Ovary (tissue), 10 donors: ENCODE measurements at places on chromosomes 2 and 18.
A peak's percentile ranks its signal among the peaks of the same experiment; 100 is the strongest.

GRCh38 chr2:99959261-99960014, 183.0 kb downstream of the AFF3 start:
- DNase-seq = no peak

DNA sequence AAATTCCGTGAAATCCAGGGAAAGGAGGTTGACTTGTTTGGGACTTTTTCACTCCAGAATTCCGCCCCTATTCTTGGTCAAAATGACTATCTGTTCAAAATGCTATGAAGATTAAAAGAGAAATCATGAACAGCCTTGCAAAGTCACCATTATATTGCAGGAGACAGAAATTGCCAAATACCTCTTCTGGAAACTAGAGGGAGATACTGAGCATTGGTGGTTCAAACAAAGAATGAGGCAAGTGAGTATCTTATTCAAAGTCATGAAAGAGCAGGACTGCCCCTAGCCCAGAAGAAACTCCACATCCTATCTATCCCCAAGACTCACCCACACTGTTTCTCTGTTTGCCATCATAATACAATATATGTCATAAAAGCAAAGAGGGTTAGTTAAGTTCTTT, 862.3 kb upstream of the POU3F3 start:
- no peak for DNase-seq

DNA sequence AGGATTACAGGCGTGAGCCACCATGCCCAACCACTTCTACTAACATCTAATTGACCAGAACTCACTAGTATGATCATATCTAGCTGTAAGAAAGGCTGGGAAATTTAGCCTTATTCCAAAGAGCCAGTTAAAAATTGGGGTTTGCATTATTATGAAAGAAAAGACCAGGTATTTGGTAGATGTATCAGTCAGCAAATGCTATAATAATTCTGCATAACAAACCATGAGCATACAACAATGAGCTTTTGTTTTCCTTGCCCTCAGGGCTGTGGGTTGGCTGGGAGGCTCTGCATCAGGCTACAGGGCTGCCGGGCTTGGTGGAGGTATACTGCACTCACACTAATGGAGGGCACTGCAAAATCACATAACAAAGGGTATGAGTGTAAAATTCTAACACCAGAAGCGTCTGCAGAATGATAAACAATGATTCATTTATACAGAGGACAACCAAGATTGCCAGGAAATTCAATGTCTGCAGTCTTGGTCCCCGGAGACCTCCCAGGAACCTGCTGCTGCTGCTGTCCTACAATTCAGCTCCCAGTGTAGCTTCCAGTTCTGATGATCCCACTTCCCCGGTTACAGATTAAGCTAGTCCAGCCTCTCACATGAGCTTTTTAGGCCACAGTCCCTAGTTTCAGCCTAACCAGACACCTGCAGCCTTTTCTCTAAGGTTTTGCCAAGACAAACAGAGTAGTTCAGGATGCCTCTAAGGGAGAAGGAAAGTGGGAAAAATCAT, 32.2 kb upstream of the ST3GAL5 start:
- no peak for DNase-seq

GRCh38 chr2:28395334-28396061, 2.8 kb downstream of the FOSL2 start:
- DNase-seq = peak; percentile 72

DNA sequence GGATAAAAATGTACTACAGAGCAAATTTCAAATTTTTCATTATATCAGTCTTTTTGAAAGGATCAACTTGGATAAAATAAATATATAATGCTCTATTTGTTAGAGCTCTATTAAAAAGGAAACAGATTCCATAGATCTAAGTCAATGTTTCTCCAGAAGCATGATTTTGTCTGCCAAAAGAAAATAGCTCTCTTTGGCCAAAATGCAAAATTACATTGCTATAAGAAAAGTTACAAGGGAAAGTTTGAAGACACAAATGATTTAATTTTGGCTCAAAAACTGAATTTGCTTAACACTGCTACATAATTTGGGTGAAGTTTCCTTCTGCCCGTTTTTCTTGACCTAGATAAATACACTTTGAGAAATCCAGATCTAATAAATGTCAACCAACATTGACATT, 15.7 kb downstream of the C2orf69 start:
- DNase-seq = no peak

- no peak for DNase-seq
Observed at GRCh38 chr2:61967262-61967661, 61.8 kb downstream of the COMMD1 start.

GRCh38 chr2:3282056-3282998, 95.3 kb downstream of the EIPR1 start:
- no peak for DNase-seq

- DNase-seq = no peak
Observed at GRCh38 chr18:40159141-40160017, 1795.7 kb upstream of the PIK3C3 start.

- DNase-seq = no peak
Observed at GRCh38 chr2:204491528-204491927, 53.7 kb upstream of the PARD3B start.

- no peak for DNase-seq
Observed at GRCh38 chr18:1392046-1392445, 487.4 kb downstream of the ADCYAP1 start.

GRCh38 chr2:241161646-241162281, 11.5 kb downstream of the PPP1R7 start:
- peak; percentile 76 for DNase-seq

DNA sequence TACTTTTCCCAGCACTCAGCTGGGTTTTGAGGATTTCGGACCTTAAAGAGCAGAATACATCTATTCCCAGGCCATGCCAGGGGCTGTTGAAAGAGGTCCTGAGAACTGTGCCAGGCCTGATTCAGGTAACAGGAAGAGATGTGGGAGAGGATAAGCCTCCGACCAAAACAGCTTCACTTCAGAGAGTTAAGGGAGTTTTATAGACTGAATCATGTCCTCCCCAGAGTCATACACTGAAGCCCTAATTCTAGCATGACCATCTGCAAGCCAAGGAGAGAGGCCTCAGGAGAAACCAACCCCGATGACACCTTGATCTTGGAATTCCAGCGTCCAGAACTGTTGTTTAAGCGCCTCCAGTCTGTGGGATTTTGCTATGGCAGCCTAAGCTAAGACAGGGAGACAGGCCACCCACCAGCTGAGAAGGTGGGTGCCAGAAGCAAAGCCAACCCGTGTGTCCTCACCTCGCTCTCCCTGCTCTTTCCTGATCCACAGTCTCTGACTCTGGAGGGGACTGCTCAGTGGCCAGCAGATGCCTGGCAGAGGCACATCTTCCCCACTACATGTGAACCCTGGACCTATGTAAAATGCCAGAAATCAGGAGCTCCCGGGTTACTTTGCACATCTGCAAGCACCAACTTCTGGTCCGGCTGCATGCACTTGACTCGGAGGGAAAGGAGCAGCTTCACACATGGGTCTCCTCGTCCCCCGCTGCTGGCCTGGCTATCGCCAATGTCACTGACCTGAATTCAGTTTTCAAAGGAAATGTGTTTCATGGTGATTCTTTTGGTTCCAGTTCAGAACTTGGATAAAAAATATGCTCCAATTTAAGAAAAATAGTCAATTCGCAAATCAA, 116.8 kb upstream of the EPC2 start:
- DNase-seq = no peak

DNA sequence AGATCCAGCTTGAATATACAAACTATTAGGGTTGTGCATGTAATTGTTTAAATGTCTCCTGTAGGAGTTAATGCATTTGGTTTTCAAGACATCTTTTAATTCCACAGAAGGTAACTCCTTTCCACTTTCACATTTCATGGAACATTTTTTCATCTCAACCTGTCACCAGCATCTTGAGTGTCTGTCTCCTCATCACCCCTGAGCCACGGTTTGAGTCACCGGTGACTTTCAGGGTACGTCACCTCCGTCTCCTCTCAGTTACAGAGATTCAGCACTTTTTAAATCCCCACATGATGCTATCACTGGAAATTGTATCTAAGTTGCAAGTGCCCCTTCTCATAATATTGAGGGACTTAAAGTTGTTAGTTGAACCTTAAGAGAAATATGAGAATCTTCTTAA, 25.3 kb downstream of the GPR55 start:
- DNase-seq = no peak

DNA sequence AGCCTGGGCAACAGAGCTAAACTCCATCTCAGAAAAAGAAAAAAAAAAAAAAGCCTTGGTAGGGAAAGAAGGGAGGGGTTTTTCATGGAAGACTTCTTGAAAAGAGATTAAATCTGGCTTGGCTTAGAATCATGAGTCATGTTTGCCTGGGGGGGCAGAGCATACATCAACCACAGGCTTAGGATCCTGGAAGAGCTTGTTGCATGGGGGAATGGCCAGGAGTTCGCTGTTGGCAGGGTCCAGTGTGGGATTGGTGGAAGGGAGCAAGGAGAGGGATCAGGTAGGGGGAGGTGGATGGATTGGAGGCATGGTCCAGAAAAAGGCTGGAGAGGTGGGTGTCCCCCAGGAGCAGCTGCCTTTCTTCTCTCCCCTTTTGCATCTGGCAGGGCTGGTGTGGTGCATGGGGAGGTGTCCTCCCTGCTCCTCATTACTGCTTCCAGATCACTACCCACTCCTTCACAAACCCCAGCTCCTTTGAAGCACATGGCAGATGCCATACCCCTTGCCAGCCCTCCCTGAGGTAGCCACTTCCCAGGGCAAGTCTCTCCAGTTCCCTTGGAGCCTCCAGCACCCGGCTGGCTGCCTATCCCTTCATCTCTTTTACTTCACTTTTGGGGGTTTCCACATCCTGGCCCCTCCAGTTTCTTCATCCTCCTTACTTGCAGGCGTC, 2.5 kb downstream of the ARMC9 start:
- no peak for DNase-seq

- no peak for DNase-seq
Observed at GRCh38 chr2:209917154-209917771, 85.2 kb upstream of the RPE start.

DNA sequence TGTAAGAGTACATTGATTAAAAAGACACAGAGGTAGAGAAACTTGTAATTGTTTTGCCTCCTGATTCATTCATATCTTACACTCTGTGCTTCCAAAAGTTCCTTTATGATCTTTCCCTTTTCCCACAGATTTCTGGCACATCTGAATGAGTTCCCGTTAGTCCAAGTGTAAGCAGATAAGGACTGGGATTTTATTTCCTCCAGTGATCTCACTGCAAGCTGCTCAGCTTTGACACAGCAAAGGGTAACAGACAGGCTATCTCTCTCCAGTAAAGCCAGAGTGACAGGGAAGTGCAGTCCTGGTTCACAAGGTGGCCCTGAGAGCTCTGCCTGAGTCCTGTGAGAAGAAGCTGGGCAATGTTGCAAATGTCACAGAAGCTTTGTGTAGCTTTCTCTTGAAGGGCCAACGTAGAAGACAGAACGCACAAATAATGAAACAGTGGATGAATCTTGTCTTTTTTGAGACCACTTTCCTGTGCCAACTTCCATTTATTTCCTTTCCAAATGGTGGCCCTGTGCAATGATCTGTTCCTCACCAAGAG, 32.5 kb upstream of the KCNE4 start:
- no peak for DNase-seq

GRCh38 chr2:24342110-24342910, 18.0 kb downstream of the ITSN2 start:
- no peak for DNase-seq

- DNase-seq = no peak
Observed at GRCh38 chr2:587087-587960, 89.9 kb downstream of the TMEM18 start.

DNA sequence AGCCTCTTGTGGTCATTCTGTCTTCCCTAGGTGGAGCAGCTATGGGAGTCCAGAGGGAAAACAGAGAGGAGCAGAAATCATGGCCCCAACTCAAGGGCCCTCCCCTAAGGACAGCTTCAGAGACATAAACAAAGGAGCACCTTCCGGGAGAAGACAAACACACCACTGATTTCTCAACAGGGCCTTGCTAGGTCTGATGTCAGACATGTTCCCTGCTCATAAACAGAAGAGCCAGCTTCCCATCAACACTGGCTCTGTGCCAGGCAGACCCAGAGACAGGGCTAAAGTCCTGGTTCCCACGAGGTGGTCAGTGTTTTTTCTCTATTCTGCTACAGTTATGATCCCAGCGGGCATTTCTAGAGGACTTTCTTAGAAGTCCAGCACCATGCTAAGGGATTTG, 19.3 kb downstream of the CXCR2 start:
- no peak for DNase-seq

- DNase-seq = no peak
Observed at GRCh38 chr18:51151568-51152511, 45.6 kb downstream of the MEX3C start.

GRCh38 chr2:9178110-9178903, 28.3 kb upstream of the ASAP2 start:
- no peak for DNase-seq

- no peak for DNase-seq
Observed at GRCh38 chr2:191627518-191627917, 50.4 kb upstream of the NABP1 start.

GRCh38 chr2:11752906-11753305, 6.5 kb downstream of the LPIN1 start:
- no peak for DNase-seq

- no peak for DNase-seq
Observed at GRCh38 chr2:85516653-85517389, 22.1 kb upstream of the MAT2A start.

DNA sequence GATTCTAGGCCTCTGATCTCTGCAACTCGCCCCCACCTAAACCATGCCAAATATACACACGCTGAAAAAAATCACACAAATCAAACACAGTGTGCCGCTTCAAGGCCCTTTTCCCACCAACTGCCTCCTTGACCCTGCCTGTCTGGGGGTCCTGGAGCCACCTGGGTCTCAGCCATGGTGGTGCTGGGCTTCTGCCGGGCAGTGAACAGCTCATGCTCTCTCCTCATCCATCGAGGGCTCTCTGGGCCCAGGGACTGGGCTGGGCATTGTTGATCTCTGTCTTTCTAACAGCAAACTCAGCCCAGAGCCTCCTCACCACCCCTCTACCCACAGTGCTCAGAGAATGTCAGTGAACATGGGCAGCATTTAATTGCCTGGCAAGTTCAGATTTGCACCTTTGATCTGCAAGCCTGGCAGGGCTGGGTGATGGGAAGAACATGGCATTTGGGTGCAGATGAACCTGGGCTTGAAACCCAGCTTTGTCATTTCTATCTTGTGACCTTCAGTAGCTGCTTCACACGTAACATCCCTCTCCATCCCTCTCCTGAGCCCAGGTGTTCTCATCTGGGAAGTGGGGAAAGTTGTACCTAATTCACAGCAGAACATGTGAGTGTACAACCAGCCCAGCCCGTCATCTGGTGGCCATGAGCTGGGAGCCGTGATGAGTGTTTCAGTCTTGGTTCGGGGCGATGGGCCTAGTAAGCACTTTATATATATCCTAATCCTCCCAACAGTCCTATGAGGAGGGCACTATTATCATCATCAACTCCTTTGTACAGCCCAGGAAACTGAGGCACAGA, 46.1 kb downstream of the SDC1 start:
- peak; percentile 8 for DNase-seq

- no peak for DNase-seq
Observed at GRCh38 chr2:231170055-231170454, 28.4 kb upstream of the ARMC9 start.
